ENCODE measurements at places on chromosomes 3 and 15. TPM values are rescaled to one million over a fixed set of nuclear protein-coding genes. Genes with fewer than 3 reads are reported as not detected.

The DNAH1 gene
- total RNA-seq, result 0.85 TPM

The PLCH1 gene
- 1.0 TPM for total RNA-seq

The SEMA3F gene
- 8.2 TPM for total RNA-seq

The CACNA2D2 gene
- 0.42 TPM for total RNA-seq

The CAPN3 gene
- 0.21 TPM for total RNA-seq

The ZMYND10 gene
- total RNA-seq, result 1.2 TPM

The XIRP1 gene
- 0.07 TPM for total RNA-seq

The MYH15 gene
- total RNA-seq, result 0.26 TPM

The AMOTL2 gene
- total RNA-seq, result 45.0 TPM

The ZIC4 gene
- not detected for total RNA-seq

The SAMMSON gene
- not detected for total RNA-seq

The TRA2B gene
- 160 TPM for total RNA-seq

The APBA2 gene
- total RNA-seq, result 16.6 TPM

The FBXO40 gene
- total RNA-seq, result not detected

The TP63 gene
- total RNA-seq, result 0.42 TPM

The GPR27 gene
- 4.0 TPM for total RNA-seq

The JAGN1 gene
- total RNA-seq, result 52.1 TPM

The SHC4 gene
- 1.1 TPM for total RNA-seq

The GRAMD1C gene
- total RNA-seq, result 1.4 TPM

The KNG1 gene
- not detected for total RNA-seq

The ALG3 gene
- 82.1 TPM for total RNA-seq

The FAM98B gene
- total RNA-seq, result 11.0 TPM

The CMTM7 gene
- total RNA-seq, result 38.3 TPM

The NEO1 gene
- 37.7 TPM for total RNA-seq

The FOXL2 gene
- total RNA-seq, result 3.4 TPM

The MYL3 gene
- total RNA-seq, result not detected

The RPL39L gene
- total RNA-seq, result 49.9 TPM

The FANCD2OS gene
- not detected for total RNA-seq

The STARD9 gene
- 1.9 TPM for total RNA-seq

The PLXNB1 gene
- 13.2 TPM for total RNA-seq

The PLAAT1 gene
- not detected for total RNA-seq

The GREM1 gene
- 21.2 TPM for total RNA-seq

The SPINK8 gene
- not detected for total RNA-seq

The ECE2 gene
- not detected for total RNA-seq

The METTL6 gene
- total RNA-seq, result 30.8 TPM

The CMSS1 gene
- 49.5 TPM for total RNA-seq

The CHRNB4 gene
- 0.95 TPM for total RNA-seq

The LCTL gene
- total RNA-seq, result not detected

The LRRC49 gene
- 5.3 TPM for total RNA-seq

The ASB14 gene
- not detected for total RNA-seq

The LRRC58 gene
- 15.9 TPM for total RNA-seq

The GOLGA8O gene
- total RNA-seq, result 0.19 TPM

The ALS2CL gene
- total RNA-seq, result 6.7 TPM

The FGF12 gene
- 0.38 TPM for total RNA-seq

The KCNAB1 gene
- total RNA-seq, result not detected

The CCDC80 gene
- 50.9 TPM for total RNA-seq

The UROC1 gene
- not detected for total RNA-seq

The ROPN1 gene
- not detected for total RNA-seq

The AHSG gene
- total RNA-seq, result not detected

The BTLA gene
- not detected for total RNA-seq

The MESP1 gene
- total RNA-seq, result 7.2 TPM

The BLM gene
- total RNA-seq, result 15.5 TPM
